Activated naive CD4-positive, alpha-beta T cell treated with anti-CD3 and anti-CD28 coated beads, Interleukin-2, amount 50 U/mL, for 72 hours (primary cell): ENCODE measurements at places on chromosomes 2 and 18.

DNA sequence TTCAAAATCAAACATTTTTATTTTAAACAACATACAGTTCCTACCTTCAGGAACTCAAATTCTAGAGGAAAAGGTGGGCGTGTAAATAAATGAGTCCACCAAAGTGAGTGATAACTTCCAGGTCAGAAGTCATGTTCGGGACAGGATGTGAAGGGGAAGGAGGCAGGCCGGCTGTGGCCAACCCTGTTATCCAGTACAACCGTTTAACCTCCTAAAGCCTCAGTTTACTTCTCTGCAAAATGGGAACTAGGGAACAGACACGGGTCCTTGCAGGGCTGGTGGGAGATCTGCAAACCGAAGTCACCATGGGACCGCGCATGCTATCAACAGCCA lies 373 bp downstream of the EIPR1 start:
- DNase-seq, result no peak

DNA sequence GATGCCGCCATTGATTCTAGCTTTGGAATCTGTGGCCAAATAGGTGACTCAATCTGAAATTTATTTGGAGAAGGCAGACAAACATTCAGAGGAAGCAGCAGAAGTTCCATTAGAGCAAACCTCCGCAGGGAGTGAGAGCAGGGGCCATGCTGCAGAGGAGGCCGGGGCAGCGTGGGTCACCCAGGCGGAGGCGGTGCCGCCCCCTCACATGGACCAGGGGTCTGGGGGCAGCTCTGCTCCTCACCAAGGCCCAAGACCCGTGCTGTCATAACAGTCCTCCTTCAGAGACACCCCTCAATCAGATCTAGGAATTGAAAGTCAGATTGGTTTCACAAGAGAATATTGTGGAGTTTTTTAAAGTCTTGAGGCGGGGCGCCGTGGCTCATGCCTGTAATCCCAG lies 92.4 kb downstream of the GBX2 start:
- DNase-seq, result no peak

- DNase-seq, result no peak
Observed at GRCh38 chr2:72985136-72985535, 67.8 kb downstream of the EMX1 start.

- DNase-seq, result no peak
Observed at GRCh38 chr2:232721261-232721660, 24.1 kb downstream of the GIGYF2 start.

GRCh38 chr2:163259489-163259888 lies 420.9 kb upstream of the KCNH7 start:
- DNase-seq, result no peak

GRCh38 chr18:24089515-24090337 lies 49.1 kb upstream of the CABYR start:
- no peak for DNase-seq

DNA sequence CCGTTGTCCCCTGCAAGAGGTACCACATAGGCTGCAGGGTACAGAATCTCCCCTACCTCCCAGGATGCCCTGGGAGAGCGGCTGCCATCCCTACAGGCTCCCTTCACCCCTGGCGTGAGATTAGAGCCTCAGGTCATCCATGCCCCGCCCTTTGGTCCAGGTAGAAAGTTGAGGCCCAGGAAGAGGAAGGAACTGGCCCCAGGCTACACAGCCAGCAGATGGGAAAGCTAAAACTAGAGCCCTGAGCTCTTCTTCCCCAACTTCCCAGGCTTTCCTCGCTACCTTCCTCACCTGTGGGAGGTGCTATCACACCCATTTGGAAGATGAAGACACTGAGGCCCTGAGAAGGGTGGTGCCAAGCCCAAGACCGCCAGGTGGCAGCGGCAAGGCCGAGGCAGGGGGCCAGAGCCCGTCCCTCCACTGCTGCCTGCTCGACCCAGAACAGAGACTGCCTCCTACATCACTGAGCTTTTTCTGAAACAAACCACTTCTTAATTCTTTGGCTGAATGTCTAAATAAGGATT lies 25.8 kb downstream of the CIB4 start:
- DNase-seq, result no peak
